Stimulated activated CD4-positive, alpha-beta T cell treated with anti-CD3 and anti-CD28 coated beads, Interleukin-1b, Interleukin-23, amount 100 ng/mL, for 1 hour (primary cell): ENCODE measurements at places on chromosomes 2 and 18.

GRCh38 chr18:80103231-80103630 lies 5.8 kb upstream of the ADNP2 start:
- DNase-seq: no peak

GRCh38 chr2:27275211-27276150 lies at the start of gene DNAJC5G:
DNAJC5G (plus strand) TSS chr2:27275433; CDS start chr2:27276729, 1,296 bp downstream.
- no peak for DNase-seq

- no peak for DNase-seq
These were observed 162.0 kb upstream of the HAAO start for GRCh38 chr2:42954227-42954962.

DNA sequence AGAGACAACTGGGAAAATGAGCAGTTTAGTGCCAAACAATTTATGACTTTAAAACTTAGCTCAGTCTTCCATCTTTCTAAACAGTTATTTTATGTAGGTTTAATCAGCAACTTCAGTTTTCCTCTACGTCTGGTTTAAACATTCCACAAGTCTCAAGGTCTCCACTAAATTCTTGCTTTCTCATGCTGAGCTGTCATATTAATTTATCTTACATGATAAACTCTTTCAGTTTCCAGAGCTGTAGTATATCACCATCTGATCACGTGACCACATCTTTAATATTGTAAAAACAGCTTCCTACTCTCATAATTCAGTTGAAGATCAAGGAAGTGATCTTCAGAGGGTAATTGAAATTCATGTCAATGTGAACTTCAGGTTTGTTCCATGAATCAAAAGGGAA lies 158.6 kb downstream of the ZNF804A start:
- no peak for DNase-seq

DNA sequence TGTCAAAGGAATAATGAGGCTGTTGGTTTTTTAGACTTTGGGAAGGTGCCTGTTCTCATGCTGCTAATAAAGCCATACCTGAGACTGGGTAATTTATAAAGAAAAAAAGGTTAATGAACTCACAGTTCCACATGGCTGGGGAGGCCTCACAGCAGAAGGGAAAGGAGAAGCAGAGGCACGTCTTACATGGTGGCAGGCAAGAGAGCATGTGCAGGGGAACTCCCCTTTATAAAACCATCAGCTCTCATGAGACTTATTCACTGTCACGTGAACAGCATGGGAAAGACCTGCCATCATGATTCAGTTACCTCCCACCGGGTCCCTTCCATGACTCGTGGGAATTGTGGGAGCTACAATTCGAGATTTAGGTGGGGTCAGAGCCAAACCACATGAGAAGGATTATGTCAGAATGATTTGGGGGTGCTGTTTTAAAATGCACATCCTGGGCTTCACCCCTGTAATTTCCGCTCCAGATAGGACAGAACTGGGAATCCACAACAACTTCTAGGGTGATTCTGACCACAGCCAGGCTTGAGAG lies 37.8 kb downstream of the TCF7L1 start:
- DNase-seq: no peak

DNA sequence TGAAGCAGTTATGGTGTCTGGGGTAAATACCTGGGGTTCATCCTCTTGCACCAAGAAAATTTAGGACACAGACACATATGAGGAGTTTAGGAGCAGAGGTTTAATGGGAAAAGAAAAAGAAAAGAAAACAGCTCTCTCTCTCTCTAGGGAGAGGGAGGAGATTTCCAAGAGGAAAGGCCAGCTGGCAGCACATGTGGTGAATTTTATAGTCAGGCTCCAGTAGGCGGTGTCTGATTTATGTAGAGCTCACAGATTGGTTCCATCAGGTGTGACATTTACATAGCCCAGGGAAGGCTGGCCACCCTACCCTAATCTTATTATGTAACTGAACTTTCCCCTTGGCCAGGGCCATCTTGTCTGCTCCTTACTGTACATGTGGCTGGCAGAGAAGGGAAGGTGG lies 297.5 kb upstream of the RGPD4 start:
- DNase-seq: no peak

DNA sequence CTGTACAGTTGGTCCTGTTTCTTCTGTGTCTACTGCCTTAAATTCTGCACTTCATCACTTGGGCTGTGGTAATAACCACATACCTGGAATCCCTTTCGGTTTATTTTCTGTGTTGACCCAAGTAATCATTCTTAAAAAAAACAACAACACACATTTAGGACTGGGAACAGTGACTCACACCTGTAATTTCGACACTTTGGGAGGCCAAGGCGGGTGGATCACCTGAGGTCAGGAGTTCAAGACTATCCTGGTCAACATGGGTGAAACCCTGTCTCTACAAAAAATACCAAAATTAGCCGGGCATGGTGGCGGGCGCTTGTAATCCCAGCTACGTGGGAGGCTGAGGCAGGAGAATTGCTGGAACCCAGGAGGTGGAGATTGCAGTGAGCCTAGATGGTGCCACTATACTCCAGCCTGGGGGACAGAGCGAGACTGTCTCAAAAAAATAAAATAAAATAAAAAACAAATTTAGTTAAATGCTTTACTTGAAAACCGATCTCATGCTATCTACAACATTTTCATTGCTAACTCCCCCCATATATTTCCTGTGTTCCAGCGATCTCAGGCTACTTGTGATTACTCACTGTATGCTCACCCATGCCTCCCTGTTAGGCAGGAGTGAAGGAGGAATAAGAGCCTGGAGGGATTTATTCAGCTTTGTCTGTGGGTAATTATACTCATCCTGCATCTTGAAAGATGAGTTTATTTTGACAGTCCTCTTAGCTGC lies 18.2 kb downstream of the ACSL3 start:
- no peak for DNase-seq
